ENCODE measurements at places on chromosomes 5 and 9. TPM values are rescaled to one million over a fixed set of nuclear protein-coding genes. Genes with fewer than 3 reads are reported as not detected.

- H3K36me3 ChIP-seq: no peaks in the 10 kb centered on the region
- DNase-seq: no peak
- H3K4me3 ChIP-seq: no peak overlapping the region
- no peaks in the 10 kb centered on the region for H3K4me1 ChIP-seq
These were observed 597.6 kb downstream of the RAB3C start for GRCh38 chr5:59180515-59180914.

Gene ZFP37
- total RNA-seq: 1.1 TPM

Gene STPG3
- 0.26 TPM for total RNA-seq

DNA sequence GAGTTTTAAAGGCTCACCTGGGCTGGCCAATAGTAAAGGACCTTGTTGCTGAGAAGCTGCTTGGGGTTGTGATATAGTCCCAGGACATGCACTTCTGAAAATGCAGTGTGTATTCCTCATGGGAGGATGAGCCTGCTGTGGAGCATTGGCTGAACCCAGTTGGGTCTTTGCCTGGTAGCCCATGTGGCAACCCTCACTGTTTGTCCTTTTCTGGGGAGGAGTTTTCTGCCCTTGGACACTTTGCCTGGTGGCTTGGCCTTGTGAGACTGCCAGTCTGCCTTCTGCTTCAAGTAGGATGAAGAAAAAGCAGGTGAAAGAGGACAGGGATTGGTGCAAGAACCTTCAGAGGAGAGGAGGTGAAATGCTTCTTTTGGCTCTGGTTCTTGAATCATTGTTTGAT lies 4.0 kb downstream of the TENT4A start:
- H3K36me3 ChIP-seq: no peaks in the 10 kb centered on the region
- H3K27me3 ChIP-seq: no peaks in the 10 kb centered on the region
- H3K27ac ChIP-seq: no peak overlapping the region
- no peak overlapping the region for H3K4me3 ChIP-seq

GRCh38 chr9:104784098-104784497 lies 20.2 kb downstream of the NIPSNAP3B start:
- no peak overlapping the region for H3K4me3 ChIP-seq
- H3K4me1 ChIP-seq: no peaks in the 10 kb centered on the region
- no peak overlapping the region for H3K27ac ChIP-seq
- DNase-seq: no peak
- H3K27me3 ChIP-seq: no peaks in the 10 kb centered on the region
